PC-9 (cell line): ENCODE measurements at places on chromosomes 7 and 10. TPM values are rescaled to one million over a fixed set of nuclear protein-coding genes. Genes with fewer than 3 reads are reported as not detected.

Gene PRXL2A
- total RNA-seq, result 88.7 and 105 TPM in 2 replicates

Gene LGI1
- total RNA-seq, result not detected in 2 replicates

Gene GCK
- total RNA-seq, result not detected in 2 replicates

Gene SLC13A1
- total RNA-seq, result not detected in 2 replicates

Gene SPDYE9
- total RNA-seq, result not detected in 2 replicates

Gene SPDYE1
- not detected in 2 replicates for total RNA-seq

Gene RBM20
- total RNA-seq, result 0.11 and 0.23 TPM in 2 replicates

Gene EN2
- total RNA-seq, result not detected in 2 replicates

Gene PDE6C
- not detected in 2 replicates for total RNA-seq

Gene HOXA3
- total RNA-seq, result 50.5 and 53.1 TPM in 2 replicates

Gene ITPRID1
- not detected in 2 replicates for total RNA-seq

Gene APBB1IP
- not detected in 2 replicates for total RNA-seq

Gene CPA2
- not detected in 2 replicates for total RNA-seq

Gene GFRA1
- total RNA-seq, result 0.05 and 0.11 TPM in 2 replicates

DNA sequence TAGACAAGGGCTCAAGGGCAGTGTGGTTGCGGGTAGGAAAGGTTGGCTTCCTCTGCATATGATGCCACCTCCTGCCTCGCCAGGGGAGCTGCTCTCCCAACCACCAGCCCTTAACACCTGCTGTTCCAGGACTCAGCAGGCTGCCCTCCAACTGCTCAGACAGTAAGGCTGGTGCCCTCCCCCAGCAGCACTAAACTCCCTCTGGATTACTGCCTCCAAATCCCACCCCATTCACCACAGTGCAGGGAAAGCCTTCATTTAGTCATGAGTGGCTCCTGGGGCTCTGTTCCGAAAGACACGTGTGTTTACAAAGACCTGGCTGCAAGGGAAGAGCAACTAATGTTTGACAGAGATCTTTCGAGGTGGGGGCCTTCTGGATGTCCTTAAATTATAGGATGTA is 437.2 kb upstream of the MKI67 start:
- no peak for DNase-seq

DNA sequence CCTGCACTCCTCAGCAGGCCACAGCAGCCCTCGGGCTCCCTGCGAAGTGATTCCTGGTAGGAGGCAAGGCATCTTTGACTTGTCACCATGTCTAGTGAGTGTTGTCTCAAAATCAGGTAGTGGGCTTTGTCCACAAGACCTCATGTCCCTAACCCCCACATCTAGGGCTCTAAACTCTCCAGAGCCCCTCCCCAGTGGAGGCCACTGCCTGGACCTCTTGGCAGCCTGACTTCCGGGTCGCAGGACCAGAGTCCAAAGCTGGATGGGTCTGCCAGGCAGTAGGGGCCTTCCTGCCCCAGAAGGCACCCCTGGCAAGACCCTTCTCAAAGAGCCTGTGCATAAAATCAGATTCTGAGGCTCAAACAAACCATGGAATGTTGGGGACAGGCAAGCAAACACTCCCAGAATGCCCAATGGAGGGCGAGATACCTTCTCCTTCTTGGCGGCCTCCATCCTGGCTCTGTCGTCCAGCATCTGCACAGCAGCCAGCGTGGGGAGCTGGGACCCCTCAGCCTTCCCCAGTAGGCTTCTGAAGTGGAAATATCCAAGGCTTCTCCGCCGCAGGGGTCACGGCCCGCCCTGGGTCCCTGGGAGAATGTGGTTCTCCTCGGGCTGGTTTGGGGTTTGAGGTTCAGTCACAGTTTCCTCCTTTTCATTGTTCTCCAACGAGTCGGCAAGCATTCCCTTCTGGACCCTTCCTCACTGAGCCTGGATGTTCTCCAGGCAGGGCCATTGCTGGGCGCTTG is 586 bp downstream of the GCK start:
- no peak for DNase-seq

DNA sequence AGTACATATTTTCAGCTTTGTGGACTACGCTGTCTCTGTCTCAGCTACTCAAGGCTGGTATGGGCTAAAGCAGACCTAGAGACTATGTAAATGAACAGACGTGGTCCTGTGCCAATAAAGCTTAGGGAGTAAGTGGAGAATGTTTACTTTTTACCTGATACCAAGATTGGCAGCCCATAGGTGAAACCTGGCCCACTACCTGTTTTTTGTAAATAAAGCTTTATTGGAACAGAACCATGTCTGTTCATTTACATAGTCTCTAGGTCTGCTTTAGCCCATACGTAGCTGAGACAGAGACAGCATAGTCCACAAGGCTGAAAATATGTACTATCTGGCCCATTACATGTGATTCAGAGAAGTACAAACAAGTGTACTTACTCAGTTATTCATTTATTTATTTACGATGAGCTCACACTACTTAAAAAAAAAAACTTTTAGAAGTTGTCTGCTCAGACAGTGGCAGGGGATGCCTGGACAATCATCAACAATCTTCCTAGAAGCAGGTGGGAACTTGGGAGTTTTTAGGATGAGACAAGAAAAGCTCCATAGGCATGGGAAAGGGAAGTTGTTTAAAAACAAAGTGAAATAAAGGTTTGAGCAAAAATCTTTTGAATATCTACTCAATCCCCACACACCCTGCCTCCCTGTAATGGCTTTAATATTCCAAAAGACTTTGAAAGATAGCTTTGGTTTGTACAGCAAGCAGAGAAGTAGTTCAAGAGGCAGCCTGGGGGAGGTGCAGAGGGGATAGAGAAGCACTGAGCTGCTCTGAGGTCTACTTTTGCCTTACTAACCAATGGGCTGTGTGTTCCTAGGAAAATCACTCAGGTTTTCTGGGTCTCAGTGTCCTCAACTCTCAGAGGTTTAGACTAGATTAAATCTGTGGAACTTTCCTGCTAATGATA is 114.4 kb upstream of the AFAP1L2 start:
- DNase-seq, result no peak

DNA sequence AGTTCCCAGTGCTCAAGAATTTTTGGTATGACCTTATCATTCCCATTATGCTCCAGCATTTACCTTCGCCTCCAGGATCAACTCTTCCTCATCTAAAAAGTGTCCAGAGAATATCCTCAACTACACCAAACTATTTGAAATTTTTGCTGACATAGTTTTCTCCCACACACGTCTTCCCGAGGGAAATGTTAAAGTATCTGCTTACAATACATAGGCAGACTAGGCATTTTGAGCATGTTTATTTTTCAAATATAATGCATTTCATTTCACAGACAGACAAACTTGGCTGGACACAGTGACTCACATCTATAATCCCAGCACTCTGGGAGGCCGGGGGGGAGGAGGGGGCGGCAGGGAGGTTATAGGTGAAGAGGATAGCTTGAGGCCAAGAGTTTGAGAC is 177.1 kb upstream of the TRIM24 start:
- DNase-seq, result no peak

DNA sequence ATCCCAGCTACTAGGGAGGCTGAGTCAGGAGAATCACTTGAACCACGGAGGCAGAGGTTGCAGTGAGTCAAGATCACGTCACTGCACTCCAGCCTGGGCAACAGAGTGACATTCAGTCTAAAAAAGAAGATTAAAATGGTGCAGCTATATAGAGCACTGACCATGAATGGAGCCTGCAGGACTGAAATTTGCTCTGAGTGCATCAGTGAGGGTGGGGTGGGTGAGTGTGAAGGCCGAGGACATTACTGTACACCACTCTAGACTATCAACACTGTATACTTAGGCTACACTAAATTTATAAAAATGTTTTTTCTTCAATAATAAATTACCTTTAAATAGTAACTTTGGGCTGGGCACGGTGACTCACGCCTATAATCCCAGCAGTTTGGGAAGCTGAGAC is 294.7 kb downstream of the PTPRN2 start:
- DNase-seq, result no peak

- no peak for DNase-seq
Measured at GRCh38 chr7:37092548-37092947, 356.1 kb downstream of the ELMO1 start.

DNA sequence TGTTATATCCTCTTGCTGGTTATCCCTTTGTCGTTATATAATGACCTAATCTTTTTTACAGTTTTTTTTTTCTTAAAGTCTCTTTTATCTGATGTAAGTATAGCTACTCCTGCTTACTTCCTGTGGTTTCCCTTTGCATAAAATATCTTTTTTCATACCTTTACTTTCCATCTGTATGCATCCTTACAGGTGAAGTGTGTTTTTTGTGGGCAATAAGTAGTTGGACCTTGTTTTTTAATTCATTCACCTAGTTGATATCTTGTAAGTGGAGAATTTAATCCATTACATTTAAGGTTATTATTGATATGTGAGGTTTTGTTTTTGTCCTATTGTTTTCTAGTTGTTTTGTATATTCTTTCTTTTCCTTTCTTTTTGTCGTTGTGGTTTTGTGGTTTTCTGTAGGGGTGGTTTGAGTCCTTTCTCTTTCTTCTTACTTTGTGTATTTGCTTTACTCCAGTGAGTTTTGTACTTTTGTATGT is 168.6 kb downstream of the MLLT10 start:
- DNase-seq, result no peak

DNA sequence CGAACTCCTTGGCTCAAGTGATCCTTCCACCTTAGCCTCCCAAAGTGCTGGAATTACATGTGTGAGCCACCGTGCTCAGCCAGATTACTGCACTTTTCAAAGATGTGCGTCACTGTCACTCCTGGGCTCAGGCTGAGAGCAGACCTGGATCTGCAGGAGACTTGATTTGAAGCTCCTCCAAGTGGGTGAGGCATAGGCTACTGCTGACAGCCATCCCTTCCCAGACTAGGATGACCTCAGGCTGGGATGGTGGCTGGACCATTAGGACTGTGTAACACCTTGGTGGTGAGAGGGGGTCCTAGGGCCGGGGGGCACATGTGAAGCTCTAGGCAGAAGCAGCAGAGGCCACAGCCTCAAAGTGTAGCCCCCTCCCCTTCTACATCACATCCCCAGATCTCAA is 8.2 kb upstream of the SRRM3 start:
- DNase-seq, result no peak

DNA sequence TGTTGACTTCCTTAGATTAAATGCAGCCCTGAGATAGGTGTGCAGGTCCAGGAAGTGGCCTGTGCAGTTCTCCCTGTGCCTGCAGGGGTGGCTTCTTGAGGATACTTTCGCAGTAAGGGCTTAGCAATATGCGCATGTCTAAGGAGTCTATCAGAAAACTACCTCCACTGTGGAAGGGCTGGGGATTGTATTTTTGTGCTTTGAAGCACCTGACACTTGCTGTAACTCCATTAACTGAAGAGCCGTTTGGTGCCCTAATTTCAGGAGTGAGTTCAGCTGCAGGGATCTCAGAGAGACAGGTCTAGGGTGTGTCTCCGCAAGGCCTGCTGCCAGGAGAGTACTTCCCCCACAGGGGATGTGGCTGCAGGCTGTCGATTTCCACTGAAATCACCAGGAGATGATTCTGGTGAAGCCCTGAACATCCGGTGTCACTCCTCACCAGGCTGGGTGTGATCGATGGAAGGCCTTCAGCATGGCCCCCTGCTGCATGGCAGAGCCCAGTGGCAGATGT is 35.5 kb downstream of the IKZF1 start:
- DNase-seq, result no peak

GRCh38 chr7:19463581-19463980 is 245.3 kb downstream of the POLR1F start:
- DNase-seq, result no peak

GRCh38 chr10:52466464-52466863 is 152.4 kb downstream of the DKK1 start:
- DNase-seq, result no peak

DNA sequence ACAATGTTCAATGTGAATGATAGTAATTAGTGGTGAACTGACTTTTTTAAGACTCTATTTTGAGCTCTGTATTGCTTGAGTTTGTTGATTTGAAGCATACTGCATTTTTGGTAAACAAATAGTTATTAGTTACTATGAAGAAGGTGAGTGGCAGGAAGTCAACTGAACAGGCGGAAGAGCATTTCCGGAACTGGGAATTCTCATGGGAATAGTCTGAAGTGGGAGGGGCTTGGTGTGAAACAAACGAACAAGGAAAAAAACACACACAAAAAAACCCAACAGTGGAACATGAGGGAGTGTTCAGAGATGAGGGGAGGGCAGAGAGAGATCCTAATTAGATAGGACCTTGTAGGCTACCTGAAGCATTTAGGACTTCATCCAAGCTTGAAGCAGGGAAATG is 43.9 kb upstream of the C1QL3 start:
- DNase-seq, result no peak

DNA sequence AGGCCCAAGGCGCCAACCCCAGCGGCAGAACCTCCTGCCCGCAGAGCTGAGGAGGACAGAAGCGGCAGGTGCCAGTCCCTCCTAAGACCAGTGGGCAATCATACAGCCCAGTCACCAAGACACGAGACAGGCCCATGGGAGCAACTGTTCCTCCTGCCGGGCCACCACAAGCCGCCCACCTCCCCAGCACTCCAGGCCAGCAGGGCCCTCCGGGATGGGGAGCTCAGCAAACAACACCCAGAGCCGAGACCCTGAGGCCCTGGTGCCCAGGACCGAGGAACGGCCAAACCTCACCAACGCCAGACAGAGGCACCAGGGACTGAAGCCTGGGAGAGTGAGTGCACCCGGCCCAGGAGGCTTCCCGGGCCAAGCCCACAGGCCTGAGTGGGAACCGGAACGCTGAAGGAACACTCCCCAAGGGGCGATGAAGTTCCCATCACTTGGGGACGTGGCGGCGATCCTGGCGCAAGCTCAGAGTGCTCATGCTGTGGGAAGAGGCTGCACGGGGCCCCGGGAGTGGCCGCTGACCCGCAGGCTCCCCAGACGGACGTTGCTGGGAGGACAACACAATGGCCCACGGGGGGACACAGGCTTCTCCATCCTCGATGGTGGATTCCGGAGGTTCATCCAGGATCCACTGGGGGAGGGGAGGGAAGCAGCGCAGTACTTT is 35.1 kb downstream of the GPER1 start:
- DNase-seq, result no peak

- DNase-seq, result no peak
Measured at GRCh38 chr10:126972635-126973414, 67.6 kb downstream of the DOCK1 start.

DNA sequence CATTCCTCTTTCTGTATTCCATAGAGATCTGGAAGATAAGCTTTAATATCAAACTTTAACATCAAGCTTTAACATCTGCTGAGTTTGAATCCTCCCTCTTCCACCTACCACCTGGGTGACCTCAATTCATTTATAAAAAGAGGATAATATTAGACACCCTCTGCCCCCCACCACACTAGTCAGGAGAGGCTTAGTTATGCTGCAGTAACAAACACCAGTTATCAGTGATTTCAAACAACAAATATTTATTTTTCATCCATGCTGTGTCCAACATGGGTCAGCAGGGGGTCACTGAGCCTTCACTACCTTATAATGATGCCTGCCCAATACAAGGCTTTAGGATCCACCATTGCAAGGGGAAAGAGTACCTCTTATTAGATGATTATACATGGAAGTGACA is 322.0 kb downstream of the RNLS start:
- DNase-seq, result no peak

- DNase-seq, result no peak
Measured at GRCh38 chr10:115985786-115986185, 287.2 kb downstream of the GFRA1 start.
